GOT3 (cell line): ENCODE measurements at places on chromosomes 6 and 20.

DNA sequence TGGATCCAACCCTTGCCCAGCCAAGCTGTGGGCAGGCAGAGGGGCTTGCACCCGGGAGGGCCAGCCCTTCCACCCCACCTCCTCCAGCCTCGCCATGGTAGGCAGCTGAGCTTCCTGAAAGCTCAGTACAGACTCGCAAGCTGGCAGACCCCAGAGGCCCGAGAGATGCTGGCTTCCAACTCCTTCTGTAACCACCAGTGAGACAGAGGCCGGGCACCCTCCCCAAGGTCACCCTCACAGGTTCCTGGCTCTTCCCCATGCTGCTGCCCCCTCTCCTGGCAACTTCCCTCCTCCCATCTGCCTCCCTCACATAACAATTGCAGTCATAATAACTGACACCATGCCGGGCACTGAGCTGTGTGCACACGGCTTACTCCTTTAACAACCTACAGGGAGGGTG, 26.2 kb upstream of the NOL4L start:
- no peak for DNase-seq

- DNase-seq, result no peak
These were observed 845 bp downstream of the ZMYND8 start for GRCh38 chr20:47355489-47356219.

- DNase-seq, result no peak
These were observed at the start of gene NKAPL for GRCh38 chr6:28258877-28259777. Gene NKAPL, plus strand, starts transcription at chr6:28259297. Its CDS starts 75 bp downstream, at chr6:28259372.

DNA sequence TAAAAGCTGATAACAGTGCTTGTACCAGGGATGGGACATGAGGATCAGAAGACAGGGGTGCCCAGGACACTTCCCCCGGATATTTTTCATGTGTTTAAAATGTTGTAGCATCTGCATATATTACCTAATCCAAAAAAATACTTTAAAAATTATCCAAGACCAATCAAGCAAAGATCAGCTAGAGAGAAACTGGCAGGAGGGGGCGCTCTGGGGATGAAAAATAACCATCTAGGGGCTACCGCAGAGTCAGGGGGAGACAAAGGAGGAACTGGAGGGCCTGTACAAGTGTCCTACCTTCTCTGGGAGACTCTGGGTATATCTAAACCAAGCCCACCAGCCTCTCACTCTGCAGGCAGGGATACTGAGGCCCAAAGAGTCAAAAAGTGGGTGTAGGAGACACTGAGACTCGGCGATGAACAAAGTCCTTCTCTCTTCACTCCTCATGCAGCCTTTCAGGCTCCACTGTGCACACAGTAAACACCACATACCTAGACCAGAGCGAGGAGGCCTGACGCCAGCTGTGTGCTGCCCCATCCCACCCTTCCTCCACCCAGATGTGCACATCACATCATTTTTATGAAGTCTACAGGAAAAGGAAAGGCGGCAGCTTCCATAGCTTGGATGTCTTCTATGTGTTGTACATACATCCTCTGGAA, 9.8 kb downstream of the RIMS4 start:
- DNase-seq, result no peak

GRCh38 chr6:82597201-82597600, 233.6 kb downstream of the TPBG start:
- DNase-seq, result no peak

DNA sequence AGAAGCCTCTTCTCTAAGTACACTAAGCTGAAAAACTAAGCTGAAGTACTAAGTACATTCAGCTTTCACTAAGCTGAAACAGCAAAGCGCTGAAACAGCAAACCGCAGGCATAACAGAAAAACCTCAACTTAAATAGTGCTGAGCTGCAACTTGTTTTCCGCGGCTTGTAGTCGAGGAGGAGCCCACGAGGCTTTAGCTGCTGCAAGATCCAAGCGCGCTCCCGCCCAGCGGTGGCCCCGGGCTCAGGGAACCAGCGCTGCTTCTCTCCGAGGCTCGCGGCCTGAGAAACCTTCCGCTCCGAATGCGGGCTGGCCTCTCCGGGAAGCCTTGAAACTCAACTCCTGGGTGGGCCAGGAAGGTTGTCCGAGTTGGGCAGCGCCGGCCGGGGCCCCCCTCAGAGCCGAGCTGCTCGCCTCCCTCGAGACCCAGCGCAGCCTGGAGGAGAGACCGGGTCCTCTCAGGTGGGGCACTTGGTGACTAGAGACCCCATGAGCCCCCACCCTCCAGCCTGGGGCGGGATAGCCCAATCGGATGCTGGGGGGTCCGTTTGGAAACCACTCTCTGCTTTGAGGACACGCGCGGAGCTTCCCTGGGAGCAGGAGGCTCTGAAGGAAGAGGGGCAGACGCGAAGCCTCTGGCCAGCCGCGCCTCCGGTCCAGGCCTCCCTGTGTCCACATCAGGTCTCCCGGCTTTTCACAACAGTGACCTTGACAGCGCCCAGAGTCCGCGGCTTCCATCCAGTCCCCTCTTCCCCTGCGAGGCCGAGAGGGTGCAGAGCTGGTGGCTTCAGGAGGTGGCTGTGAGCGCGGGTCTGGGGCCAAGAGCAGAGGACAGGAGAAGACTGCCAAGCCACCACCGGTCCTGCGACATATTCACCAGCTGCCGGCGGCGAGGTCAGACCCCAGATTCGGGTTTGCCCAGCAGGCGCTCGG, 38.1 kb upstream of the HLA-E start:
- DNase-seq, result no peak

GRCh38 chr20:61619751-61620150, 367.7 kb downstream of the CDH4 start:
- DNase-seq, result no peak

DNA sequence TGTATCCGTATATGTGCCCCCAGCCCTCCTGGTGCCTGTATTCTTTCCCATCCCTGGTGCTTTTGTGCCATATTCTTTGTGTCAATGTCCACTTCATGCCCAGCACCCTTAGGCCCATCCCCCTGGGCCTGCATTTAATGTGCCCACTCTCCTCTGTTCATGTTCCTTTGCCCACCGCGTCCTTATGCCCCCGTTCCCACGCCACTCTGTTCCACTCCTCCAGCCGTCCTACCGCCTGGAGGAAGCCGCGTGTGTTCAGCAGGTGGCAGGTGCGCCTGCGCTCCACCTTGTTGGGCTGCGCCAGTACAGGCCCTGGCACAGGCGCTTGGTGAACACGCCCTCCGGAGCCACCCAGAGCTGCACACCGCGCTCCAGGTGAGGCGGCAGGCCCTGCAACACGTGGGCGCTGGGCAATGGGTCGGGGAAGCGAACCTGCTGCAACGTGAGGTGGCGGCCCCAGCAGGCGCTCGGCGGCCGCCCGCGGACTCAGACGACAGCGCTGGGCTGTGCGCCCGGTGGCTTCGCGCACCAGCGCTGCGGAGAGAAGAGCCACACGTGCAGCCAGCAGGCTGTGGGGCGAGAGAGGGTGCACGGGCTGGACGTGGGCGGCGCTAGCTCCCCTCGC, 4.0 kb upstream of the FOXS1 start:
- DNase-seq, result no peak

- DNase-seq, result no peak
These were observed 98.5 kb upstream of the RPS6KA2 start for GRCh38 chr6:166725571-166725970.

GRCh38 chr6:44956396-44956795, 371.7 kb upstream of the RUNX2 start:
- DNase-seq, result no peak

DNA sequence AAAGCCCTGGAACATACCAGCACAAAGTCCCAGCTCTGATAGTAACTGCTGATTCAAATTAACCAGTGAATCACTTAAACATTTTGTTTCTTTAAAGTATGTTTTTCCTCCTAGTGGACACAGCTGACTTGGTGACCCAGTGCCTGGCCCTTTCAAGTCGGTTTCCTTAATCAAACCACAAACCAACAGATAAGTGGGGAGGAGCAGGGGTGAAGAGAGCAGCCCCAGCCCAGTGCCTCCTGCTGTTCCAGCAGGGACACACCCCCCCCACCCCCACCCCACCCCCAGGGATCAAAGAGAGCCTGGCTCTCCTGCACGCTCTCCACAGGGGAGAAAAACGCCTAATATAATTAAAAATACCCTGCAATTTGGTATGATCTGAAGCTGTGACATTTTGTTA, 55.4 kb upstream of the TBXT start:
- no peak for DNase-seq

- DNase-seq, result no peak
These were observed 35.7 kb upstream of the HLA-E start for GRCh38 chr6:30453508-30454116.

GRCh38 chr20:58722877-58723627, 30.5 kb downstream of the NPEPL1 start:
- DNase-seq, result no peak

GRCh38 chr20:56245761-56246160, 2.8 kb upstream of the MC3R start:
- no peak for DNase-seq

DNA sequence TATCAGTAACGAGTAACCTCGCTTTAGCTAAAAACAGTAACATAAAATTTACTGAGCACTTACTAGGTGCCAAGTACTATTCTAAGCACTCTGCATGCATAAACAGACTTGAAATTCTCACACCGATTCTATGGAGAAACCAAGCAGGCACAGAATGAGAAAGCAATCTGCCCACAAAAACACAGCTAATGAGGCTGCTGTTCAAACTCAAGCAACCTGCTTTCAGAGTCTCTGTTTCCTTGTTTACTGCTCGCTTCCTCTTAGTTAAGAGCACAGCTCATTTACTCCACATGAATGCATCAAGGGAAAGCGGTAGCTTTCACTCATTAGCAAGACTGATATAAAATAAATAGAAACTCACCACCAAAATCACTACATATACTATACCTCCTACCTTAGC, 37.4 kb downstream of the PRKN start:
- DNase-seq, result no peak

- no peak for DNase-seq
These were observed 3.7 kb upstream of the PRND start for GRCh38 chr20:4717816-4718570.

DNA sequence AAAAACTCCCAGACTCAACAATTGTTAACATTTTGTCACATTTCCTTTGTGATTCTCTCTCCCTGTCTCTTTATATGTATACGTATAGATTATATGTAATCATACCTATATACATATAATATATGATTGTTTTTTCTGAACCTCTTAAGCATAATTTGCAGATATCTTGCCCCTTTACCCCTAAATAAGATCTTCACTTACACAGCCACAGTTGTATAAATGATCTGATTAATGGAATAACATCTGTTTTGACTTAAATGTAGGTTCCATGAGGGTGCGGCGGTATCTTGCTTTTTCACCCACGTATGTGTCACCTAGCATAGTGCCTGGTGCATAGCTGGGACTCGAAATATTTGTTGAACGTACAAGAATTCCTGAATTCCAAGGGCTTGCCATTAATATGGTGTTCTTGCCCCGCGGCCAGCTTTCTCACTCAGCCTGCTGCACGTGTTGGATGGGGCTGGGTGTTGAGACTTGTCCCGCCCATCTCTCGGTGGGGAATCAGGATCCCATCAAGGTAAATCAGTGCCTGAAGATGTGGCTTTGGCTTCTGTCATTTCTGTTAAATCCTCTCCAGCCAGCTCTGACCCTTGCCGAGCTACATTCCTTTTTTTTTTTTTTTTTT, 10.4 kb upstream of the MANBAL start:
- no peak for DNase-seq

- DNase-seq, result no peak
These were observed 17.1 kb upstream of the RPN2 start for GRCh38 chr20:37161830-37162549.

GRCh38 chr6:113713665-113714064, 143.5 kb upstream of the MARCKS start:
- DNase-seq, result no peak

GRCh38 chr6:1713016-1713600, 103.4 kb downstream of the FOXC1 start:
- DNase-seq, result no peak
